ENCODE measurements at places on chromosomes 11 and 22. TPM values are rescaled to one million over a fixed set of nuclear protein-coding genes. Genes with fewer than 3 reads are reported as not detected.

GRCh38 chr22:41816241-41816640, 15.8 kb downstream of the CCDC134 start:
- DNase-seq = no peak

DNA sequence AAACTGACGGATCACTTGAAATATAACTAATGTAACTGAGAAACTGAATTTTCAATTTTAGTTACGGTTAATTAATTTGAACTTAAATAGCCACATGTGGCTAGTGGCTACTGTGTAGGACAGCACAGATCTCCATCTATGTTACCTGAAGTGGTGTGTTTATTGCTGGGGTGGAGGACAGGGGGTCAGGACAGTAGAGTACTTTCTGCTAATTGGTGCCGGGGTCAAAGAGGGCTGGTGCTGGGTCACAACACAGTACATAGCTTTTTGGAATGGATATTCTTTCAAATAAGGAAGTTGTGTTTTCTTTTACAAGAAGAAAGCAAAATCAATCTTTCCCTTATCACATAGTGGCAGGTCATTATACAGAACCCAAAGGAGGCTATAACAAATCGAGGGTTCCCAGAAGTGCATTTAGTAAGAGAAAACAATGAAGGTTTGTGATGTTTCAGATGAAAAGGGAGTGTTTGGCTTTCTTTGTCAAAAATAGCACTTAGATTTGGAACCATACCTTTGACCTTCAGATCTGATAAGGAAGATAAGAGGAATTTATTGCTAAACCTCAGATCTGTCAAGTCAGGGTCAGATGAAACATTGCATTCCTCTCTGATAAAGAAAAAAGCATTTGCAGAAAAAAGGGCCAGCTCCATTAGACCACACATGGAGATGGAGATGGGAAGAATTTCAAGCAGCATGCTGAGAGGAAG, 384.5 kb downstream of the AASDHPPT start:
- no peak for DNase-seq

PLAAT2 gene
- total RNA-seq = not detected

DNA sequence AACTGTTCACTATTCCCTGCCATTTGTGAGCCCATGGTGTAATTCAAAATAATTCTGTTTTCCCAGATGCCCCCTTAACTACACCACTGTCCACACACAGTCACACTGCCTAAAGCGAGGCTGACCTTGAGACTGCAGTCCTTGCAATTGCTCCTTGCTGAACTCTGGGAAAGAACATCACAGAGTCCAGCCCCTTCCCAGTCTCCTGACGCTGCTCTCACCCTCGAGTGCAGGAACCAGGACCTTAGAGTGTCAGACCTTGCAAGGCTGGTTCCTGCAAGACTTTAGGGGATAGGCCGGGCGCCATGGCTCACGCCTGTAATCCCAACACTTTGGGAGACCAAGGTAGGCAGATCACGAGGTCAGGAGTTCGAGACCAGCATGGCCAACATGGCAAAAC, 33.6 kb downstream of the AHNAK start:
- DNase-seq = no peak

DNA sequence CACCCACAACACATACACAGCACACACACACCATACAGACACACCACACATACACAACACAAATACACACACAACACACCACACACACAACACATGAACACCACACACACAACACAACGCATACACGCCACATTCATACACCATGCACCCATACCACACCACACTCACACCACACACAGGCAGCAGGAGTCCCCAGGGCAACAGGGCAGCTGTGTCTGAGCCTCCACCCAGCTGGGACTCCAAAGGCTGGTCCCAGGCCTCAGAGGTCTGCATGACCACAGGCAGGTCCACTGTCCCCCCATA, 3.3 kb upstream of the WNT7B start:
- no peak for DNase-seq

KCNK7 gene
- 0.57 TPM for total RNA-seq

IL10RA gene
- 33.9 TPM for total RNA-seq

DNA sequence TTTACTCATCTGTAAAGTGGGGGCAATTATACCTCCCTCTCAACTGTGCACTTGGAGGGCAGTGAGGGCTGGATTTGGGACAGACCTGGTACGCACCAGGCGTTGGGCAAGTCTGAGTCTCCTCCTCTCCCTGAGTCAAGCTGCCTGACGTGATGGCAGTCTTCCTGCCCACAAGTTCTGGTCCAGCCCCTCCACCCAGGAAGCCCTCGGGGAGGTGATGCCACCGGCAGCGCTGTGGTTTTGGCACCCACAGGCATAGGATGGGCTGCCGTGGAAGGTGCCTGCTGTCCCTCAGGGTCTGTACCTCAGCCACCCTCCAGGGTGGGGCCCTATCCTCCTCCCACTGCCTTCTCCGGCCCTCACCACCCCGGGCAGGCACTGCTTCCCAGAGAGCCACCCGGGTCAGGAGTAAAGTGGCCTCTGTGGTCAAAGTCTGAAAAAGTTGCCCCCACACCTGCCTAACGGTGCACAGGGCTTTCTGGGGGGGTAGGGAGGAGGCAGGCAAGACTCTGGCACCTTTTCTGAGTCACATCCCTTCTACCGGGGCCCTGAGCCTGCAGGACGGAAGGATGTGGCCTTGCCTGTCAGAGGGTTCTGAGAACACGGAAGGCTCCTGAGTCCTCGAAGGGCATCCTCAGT, 6.5 kb upstream of the APOBEC3H start:
- no peak for DNase-seq

DNA sequence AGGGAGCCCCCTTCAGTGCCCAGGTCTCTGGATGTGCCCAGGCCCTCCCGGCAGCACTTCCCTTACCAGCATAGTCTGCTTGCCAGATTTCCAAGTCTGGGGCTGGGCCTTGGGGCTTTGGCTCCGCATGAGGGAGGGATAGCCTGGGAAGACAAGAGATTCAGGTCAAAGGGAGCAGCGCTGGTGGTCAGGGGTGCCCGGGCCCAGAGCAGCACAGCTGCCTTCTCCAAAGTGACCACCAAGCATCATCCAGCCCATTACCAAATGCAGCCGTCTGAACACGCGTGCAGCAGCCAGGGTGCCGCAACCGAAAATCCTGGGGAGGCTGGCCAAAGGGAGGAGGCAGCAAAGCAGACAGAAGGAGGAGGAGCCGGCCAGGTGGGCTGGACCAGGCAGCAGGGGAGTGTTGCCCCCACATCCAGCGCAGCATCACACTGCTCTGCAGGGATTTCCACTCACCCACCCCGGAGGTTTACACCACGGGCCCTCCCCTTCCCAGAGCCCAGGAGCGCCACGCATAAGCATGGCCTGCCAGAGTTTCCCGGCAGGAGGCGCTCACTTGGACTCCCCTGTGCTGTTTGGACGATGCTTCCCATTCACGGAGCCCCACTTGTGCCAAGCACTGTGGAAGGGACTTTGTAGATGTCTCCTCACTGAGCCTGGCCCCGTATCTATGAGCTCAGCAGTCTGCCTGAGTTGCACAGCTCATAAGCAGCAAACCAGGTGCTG, 22.5 kb downstream of the TRIM29 start:
- no peak for DNase-seq

KRTAP5-7 gene
- total RNA-seq = 0.28 TPM

- DNase-seq = no peak
Observed at GRCh38 chr11:2249189-2249916, 21.0 kb downstream of the ASCL2 start.

DNA sequence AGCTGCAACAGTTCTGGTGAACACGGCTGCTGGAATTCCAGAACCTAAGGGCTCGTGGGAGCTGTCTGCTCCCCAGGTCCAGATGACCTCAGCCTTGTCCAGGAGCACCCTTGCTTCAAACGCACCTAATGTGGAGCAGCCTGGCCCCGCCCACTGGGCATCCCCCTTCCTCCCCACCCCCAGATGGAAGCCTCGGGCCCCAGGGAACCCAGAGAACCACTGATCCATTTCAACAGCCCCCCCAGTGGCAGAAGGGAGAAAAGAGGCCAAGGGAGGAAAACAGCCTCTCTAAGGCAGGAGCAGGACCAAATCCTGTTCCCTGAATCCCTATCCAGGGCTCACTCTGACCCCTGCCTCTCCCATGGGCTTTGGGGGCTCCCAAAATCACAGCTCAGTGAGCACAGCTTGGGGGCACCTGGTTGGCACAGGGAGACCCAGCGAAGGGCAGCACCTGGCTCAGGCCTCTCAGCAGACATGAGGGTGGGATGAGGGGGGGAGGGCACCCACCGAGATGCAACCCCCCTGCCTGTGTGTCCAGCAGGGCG, 1.2 kb downstream of the CYTH4 start:
- no peak for DNase-seq

DNA sequence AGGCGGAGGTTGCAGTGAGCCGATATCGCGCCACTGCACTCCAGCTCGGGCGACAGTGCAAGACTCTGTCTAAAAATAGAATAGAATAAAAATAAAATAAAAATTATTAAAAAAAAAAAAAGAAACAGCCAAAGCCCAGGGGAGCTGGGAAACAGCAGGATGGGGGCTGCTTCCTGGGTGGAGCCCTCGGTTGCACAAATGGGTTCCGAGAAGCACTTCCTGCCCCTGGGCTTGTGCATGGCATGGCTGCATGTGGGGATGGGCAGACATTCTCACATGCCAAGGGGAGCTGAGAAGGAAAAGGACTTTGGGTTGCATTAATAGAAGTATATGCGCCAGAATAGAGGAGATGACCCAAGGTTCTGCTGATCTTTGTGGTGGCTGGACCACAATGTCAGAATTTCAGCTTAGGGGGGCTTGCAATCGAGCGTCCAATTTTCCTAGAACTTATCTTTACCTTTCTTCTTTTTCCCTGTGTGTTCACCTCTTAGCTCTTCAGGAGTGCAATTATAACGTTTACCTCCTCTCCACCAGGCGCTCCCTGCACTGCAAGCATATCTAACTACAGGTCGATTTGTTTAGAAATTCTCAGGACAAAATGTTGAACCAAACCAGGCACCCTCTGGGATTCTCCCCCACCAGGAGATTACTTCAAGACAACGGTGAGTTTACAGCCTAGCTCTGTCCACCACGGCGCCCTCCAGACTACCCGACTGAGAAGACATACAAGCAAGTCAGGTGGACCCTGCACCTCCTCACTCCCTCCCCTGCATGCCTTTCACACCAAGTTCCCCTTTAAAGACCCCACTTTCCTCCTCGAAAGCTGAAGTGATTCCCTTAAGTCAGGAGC, 53.2 kb downstream of the SHISAL1 start:
- DNase-seq = peak; percentile 4

DNA sequence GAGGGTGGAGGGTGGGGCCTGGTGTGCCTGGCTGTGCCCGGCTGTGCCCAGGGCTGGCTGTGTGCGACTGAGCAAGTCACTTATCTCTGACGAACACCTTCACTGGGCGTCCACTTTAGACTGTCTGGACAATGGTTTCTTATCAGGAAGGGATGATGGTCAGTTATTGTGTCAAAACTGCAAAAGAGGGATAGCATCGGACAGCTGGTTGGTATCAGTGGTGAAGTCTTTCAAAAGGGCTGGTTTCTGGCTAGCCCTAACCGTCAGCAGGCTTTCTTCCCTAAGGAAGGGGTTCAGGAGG, 4.1 kb upstream of the MGAT3 start:
- DNase-seq = no peak

ASCC2 gene
- 44.8 TPM for total RNA-seq

SLC7A4 gene
- 3.5 TPM for total RNA-seq

DNA sequence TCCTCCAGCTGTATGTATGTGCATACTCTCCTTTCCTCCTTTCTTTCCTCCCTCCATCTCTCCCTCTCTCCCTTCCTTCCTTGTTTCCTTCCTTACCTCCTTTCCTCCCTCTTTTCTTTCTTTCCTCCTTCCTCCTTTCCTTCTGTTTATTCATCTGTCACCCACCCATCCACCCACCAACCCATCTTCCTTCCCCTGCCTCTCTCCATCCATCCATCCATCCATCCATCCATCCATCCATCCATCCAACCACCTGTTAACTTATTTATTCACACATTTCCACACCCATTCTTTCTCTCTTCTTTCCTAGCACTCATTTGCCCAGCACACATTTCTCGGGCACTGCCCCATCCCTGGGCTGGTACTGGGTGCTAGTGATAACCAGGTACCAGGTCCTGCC, 443.9 kb downstream of the MIAT start:
- DNase-seq = no peak

DNA sequence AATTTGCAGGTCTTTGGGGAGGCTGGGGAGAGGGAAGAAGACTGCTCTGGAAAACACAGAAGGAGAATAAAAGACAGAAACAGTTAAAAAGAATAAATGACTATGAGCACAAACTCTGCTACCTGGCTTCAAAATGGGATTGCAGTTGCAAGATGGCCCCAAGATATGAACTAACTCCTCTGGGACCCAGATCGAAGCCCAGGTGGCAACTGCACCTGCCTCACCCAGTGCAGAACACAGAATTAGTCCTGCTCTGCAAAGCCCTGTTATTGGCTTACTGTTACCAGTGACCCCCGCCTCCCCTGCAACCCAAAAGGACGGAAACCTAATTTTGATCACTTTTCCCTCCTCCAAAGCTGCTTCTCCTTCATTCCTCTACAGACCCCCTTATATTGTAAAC, 35.9 kb upstream of the POU2AF1 start:
- no peak for DNase-seq

Measured in adrenal gland (tissue), 19 donors.